ENCODE measurements at places on chromosomes 4 and X.

- no peak for DNase-seq
Measured at GRCh38 chr4:48017108-48017571, 568 bp downstream of the NIPAL1 start.

GRCh38 chr4:142663828-142664227, 182.3 kb downstream of the INPP4B start:
- no peak for DNase-seq

DNA sequence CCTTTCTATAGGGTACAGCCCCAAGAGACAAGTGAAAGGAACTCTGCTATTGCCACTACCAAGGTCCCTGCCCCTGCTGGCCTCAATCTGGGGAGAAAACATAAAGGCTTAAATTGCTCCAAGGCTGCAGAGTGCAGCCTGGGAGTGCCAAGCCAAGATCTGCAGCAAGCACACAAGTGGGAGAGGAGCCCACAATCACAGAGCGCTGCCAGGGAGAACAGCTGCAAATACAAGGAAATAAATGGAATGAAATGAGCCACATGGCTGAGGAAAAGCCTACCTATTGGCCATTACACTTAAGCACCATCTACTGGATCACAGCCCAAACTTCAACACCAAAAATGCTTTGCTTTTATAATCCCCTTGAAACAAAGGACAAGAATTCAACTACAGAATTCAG, 582.4 kb downstream of the FAM133A start:
- no peak for DNase-seq

GRCh38 chr4:153643406-153644383, 40.4 kb upstream of the TLR2 start:
- no peak for DNase-seq

GRCh38 chrX:8204169-8204935, 33.3 kb upstream of the VCX2 start:
- DNase-seq = no peak

- no peak for DNase-seq
Measured at GRCh38 chr4:10046471-10046870, 25.2 kb upstream of the SLC2A9 start.

- no peak for DNase-seq
Measured at GRCh38 chr4:76546759-76547742, 112.0 kb downstream of the SHROOM3 start.

DNA sequence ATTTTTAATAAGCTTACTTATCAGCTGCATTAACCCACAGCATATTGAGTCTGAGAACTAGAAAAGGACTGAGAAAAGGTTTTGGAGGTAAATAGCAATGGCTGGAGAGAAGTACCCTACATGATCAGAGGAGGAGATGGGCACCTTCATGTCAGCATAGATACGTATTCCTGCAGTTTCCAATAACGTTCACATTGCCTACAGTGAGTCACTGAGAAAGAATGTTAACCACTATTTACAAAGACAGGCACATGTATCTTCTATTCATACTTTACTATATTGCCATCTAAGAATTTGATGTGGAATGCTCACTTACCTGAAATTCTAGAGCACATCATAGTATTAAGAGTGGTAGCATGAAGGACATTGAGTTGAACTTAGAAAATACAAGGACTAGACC, 92.5 kb downstream of the TLL1 start:
- no peak for DNase-seq

DNA sequence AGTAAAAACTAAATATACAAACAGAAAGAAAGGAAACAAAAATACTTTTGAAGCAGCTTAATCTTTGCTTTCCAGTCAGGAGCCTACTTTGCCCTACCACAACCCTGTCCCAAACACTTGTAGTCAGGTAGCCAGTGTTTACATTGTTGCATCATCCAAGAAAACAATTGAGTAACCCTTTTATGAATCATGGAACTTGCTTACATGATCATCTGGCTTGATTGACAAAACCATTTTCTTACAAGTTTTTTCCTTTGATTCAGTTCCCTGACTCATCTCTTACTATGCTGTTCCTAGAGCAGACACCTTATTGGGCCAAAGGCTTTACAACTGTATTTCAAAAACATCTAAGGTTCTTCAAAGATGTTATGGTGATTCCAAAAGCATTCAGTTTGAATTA, 740.1 kb downstream of the KLHL13 start:
- no peak for DNase-seq

GRCh38 chr4:83851261-83852084, 315.6 kb downstream of the GPAT3 start:
- DNase-seq = no peak

GRCh38 chrX:105876658-105877057, 54.3 kb downstream of the NRK start:
- DNase-seq = no peak

- no peak for DNase-seq
Measured at GRCh38 chr4:96654045-96654444, 814.2 kb downstream of the PDHA2 start.

GRCh38 chrX:63013549-63013948, 337.6 kb downstream of the SPIN4 start:
- no peak for DNase-seq

DNA sequence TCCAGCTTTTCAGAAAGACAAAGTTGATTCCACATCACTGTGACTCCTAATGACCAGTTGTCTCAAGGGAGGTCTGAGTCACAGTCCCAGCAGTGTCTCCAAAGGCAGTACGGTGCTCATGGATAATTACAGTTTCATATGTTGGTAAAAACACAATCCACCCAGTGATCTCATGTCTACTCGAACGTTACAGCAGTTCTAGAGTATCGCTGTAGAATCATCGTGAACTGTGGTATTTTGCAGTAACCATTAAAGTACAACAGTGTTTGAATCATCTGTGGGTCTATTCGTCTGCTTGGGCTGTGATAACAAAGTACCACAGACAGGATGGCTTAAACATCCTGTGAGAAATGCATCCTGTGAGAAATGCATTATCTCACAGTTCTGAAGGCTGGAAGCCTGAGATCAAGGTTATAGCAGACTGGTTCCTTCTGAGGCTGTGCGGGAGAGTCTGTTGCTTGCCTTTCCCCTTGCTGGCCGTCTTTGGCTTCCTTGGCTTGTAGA, 121.1 kb upstream of the SORBS2 start:
- no peak for DNase-seq
